ENCODE measurements at places on chromosomes 6 and 20. TPM values are rescaled to one million over a fixed set of nuclear protein-coding genes. Genes with fewer than 3 reads are reported as not detected.

DNA sequence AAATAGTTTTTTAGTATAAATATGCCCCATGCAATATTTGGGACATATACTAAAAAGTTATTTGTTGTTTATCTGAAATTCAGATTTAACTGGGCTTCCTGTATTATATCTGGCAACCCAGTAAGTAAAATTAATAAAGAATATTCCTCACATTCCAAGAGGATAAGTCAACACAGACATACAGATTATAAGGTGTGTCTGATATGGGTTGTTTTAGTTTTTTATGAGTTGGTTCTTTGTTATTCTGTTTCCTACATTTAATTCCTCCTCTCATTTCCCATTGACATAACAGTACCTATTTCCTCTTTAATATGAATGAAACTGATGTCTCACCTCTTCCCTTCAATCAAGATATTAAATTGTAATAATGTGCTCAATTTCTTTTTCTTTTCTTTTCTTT lies 1.7 kb upstream of the PLA2G7 start:
- H3K27me3 ChIP-seq = peaks cover 23% of the 10 kb centered on the region
- no peak overlapping the region for H3K4me3 ChIP-seq
- no peak overlapping the region for H3K27ac ChIP-seq
- no peaks in the 10 kb centered on the region for H3K36me3 ChIP-seq
- H3K4me1 ChIP-seq = peaks cover 14% of the 10 kb centered on the region

DNA sequence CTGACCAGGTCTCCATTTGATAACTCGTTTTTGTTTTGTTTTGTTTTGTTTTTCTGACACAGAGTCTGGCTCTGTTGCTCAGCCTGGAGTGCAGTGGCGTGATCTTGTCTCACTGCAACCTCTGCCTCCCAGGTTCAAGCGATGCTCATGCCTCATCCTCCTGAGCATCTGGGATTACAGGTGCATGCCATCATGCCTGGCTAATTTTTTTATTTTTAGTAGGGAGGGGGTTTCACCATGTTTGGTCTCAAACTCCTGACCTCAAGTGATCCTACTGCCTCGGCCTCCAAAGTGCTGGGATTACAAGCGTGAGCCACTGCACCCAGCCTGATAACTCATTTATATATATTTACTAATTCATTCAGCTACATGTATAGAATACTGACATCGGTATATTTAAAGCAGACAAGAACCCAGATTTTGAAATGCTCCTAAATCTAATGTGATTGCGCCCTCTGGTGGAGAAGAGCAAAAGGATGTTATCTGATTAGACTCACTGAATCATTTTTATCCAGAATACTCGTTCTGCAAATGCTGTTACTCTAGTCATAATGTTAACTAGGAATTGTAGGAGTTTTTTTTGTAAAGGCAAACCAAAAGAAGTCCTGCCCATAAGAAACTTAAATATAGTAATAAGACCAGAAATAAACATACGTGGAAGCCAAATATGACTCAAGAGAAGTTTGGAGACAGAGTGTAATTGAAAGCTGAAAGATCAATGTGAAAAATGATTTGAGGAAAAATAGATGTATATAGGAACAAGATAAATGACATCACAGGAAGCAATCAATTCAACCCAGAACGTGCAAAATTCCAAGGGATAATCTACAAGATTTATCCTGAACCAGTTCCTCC lies 5.3 kb upstream of the COL12A1 start:
- no peak for DNase-seq
- H3K4me3 ChIP-seq = no peak overlapping the region

PLCG1 gene
- total RNA-seq = 127 TPM

PKIB gene
- total RNA-seq = 0.90 TPM

POLH gene
- 8.0 TPM for total RNA-seq

LPA gene
- 0.42 TPM for total RNA-seq

ACTL10 gene
- total RNA-seq = 4.3 TPM

EYA2 gene
- 15.5 TPM for total RNA-seq

CITED2 gene
- total RNA-seq = 344 TPM

All from tibial nerve (tissue), 4 donors.